Effector memory CD8-positive, alpha-beta T cell (primary cell): ENCODE measurements at places on chromosomes 11 and 22.
A peak's percentile ranks its signal among the peaks of the same experiment; 100 is the strongest.

GRCh38 chr11:18844753-18845367 lies 53.3 kb upstream of the PTPN5 start:
- DNase-seq: no peak

DNA sequence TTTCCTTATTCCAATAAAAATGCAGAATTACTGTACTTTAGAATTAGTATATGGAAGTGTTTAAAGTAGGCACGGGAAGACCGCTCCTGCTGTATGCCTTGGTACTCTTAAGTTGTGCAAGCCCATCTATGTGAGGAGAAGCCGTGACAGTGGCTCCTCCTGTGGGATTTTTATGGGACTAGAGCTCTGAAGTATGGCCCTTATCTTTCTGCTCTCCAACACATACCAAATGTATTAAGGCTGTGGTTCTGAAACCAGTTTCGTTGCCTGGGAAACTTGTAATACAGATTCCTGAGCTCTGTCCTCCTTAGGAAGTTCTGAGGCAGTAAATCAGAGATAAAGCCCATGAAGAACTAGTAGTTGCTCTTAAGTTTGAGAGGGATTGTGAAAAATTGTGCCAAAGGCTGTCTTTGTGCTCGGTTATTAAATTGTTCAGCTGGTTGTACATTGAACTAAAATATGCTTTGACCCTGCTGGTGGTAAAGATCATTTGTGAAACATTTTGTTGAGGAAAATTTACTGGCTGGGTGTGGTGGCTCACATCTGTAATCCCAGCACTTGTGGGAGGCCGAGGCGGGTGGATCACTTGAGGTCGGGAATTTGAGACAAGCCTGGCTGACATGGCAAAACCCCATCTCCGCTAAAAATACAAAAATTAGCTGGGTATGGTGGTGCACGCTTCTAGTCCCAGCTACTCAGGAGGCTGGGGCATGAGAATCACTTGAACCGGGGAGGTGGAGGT lies 29.3 kb downstream of the RTN3 start:
- DNase-seq: no peak

GRCh38 chr11:5922749-5923426 lies 19.2 kb upstream of the OR56A3 start:
- DNase-seq: no peak

- DNase-seq: no peak
Measured at GRCh38 chr22:32920032-32920628, 118.6 kb downstream of the TIMP3 start.

GRCh38 chr11:124195189-124195734 lies 12.1 kb downstream of the OR10D3 start:
- DNase-seq: no peak

DNA sequence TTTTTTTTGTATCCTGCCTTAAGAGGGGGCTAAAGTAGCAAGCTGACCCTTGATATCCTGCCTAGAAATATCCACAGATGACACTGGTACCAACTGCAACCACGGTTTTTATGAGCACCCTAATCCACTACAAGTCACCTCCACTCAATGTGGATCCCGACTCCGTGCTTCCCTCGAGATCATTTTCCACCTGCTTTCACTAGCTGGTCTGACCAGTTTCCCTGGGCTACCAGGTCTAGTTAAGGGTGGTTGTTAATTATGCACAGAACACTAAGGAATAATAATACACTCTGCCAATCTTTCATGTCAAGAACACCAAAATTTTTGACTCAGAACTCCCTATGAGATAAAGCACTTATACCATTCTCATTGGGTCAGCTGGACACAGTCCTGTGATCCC lies 82.3 kb downstream of the ABTB2 start:
- DNase-seq: no peak

- peak; percentile 74 for DNase-seq
Measured at GRCh38 chr22:39003165-39003638, 10.9 kb upstream of the APOBEC3C start.

DNA sequence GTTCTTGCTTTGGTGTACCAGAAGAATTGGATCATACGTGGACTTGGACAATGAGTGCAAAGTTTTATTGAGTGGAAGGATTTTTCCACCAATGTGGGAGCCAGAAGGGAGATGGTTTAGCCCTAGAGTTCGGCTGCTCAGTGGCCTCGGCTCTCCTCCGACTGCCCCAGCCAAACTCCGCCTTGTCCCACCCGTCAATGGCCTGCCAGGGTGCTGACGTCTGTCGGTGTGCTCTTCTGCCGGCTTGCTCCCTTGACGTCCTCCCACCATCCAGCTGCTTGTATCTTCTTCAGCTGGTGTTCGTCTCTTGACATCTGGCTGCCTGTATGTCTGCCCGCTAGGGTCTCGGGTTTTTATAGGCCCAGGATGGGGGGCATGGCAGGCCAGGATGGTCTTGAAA lies 154.8 kb downstream of the APOL5 start:
- no peak for DNase-seq

DNA sequence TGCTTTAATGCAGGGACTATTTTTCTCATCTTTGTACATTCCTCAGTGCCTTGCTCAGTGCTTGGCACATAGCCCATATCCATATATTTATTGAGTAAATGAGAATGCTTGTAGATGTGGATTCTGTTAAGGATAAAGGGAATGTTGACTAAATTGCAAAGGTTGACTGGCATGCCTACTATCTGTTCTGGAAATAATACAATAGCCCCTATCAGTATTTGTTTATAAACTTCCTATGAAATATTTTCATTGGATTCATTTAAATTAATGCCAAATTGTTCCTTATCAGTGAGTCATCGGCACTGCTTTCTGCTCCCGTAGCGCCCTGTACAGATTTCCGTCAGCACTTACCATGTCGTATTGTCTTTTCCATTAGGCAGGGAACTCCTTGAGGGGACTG lies 8.0 kb downstream of the RNF121 start:
- no peak for DNase-seq
